ENCODE measurements at places on chromosomes 2 and 18.

GRCh38 chr18:8703092-8703709, 2.2 kb upstream of the MTCL1 start:
- H3K36me3 ChIP-seq: no peaks in the 10 kb centered on the region
- peaks cover 22% of the 10 kb centered on the region for H3K4me1 ChIP-seq
- DNase-seq: peak; percentile 13
- no peak overlapping the region for H3K27ac ChIP-seq

DNA sequence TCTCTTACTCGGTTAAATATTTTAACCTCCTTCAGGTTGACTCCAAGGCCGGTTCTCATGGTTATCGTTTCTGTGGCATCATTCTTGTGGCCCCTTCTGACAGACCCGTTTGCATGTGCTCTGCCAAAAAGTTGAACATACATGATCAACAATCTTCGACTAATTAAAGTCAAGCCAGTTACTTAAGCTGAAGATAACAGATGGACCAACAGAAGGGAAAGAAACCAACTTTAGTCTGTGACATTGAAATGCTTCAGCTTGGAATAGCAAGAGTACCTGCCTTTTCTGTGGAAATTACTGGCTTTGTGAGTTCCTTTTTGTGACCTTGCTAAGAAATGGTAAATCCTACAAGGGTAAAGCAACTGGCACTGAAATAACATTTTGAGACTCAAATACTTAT, 1429.1 kb downstream of the LRP1B start:
- no peaks in the 10 kb centered on the region for H3K4me1 ChIP-seq
- H3K27ac ChIP-seq: no peak overlapping the region
- no peaks in the 10 kb centered on the region for H3K36me3 ChIP-seq
- no peak for DNase-seq
- H3K4me3 ChIP-seq: no peak overlapping the region

DNA sequence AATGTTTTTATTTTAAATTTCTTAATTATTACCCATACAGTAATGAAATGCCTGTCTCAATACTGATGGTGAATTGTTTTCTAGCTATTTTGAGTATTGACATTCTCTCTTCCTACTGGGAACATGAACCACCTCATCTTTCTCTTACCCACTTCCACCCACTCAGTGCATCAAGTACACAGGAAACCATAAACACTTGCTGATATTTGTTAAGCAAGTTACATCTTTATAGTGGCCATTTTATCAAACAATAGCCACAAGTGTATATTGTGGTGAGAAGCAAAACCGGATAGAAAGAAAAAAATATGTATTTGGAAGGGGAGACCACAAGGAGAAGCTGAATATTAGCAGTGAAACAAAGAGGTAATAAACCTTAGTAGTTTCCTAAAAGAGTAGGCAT, 368.1 kb upstream of the HNRNPA3 start:
- no peaks in the 10 kb centered on the region for H3K36me3 ChIP-seq
- no peak overlapping the region for H3K4me3 ChIP-seq
- no peaks in the 10 kb centered on the region for H3K4me1 ChIP-seq

DNA sequence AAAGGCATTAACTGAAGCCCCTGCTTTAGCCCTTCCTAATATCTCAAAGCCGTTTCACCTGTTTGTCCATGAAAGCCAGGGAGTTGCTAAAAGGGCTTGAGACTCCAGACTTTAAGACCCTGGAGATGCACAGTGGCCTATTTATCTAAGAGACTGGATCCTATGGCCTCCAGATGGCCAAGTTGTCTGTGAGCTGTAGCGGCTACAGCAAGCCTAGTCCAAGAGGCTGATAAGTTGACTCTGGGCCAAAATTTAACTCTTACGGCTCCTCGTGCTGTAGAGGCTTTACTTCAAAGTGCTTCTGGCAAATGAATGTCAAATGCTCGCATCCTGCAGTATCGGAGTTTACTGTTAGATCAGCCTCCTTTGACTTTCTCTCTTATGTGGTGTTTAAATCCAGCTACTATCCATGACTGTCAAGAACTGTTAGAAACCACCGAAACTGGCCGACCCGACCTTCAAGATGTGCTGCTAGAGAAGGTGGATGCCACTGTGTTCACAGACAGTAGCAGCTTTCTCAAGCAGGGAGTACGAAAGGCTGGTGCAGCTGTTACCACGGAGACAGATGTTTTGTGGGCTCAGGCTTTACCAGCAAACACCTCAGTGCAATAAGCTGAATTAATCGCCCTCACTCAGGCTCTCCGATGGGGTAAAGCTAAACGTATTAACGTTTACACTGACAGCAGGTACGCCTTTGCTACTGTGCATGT, 336.7 kb upstream of the CNTNAP5 start:
- no peaks in the 10 kb centered on the region for H3K36me3 ChIP-seq
- no peak overlapping the region for H3K4me3 ChIP-seq
- no peaks in the 10 kb centered on the region for H3K27me3 ChIP-seq

DNA sequence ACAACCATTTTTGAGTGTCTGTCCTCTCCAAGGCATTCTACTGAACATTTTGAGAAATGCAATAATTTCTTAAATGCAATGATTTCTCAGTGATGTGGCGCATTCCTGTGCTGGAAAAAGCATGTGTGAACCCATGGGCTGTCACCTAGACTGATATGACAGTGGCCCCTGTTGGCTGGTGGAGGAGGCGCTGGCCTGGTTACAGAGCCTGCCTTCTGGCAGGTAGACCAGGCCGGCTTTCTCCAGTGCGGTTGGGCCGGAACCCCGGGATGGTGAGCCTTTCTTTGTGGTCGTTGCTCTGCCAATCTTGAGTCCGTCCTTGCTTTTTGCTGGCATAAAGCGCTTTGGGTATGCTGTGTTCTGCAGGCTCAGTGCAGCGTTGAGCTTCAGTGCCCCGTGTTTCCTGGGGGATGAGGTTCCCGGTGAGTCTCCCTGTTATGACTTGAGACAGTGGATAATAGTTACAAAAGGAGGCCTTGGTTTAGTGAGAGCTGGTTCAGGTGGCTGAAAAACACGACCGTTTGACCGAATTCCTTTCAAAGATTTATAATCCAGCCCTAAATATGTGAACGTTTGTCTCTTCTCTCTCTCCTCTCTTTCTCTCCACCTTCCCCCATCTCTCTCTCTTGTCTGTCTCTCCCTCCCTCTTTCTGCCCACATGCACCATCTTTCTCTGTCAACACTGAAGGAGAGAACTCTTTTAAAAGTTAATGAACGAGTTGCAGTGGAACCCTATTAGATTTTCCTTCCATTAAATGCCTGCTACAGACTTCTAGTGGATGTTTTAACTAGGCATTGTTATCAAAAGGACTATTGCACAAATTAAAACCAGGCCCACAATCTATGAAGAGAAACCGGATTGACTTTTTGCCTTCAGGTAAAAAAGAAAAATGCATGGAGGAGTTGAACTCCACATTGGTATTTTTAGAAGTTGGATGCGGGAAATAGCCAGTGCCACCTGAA, 34.0 kb downstream of the TSHZ1 start:
- peaks cover 11% of the 10 kb centered on the region for H3K4me1 ChIP-seq
- no peak overlapping the region for H3K4me3 ChIP-seq
- no peaks in the 10 kb centered on the region for H3K36me3 ChIP-seq
- no peaks in the 10 kb centered on the region for H3K27me3 ChIP-seq

DNA sequence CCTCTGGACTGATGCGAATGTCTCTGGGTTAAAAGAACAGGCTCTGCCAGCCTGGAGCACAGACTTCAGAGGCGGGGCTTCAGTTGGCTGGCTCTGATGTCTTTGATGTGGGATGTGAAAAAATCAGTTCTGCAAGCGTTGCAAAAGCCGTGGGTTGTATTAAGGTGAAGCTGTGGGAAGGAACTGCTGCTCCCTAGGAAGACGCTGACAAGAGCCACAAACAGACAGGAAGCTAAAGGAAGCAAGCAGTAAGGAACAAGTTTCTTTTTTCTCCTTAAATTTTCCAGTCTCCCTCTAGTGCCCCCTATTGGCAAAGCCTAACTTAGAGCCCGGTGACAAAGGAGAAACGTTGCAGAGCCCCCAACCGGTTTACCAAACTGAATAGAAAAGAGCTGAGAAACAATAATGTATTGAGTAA, 239.0 kb downstream of the CCDC178 start:
- no peaks in the 10 kb centered on the region for H3K36me3 ChIP-seq
- DNase-seq: no peak
- H3K27ac ChIP-seq: no peak overlapping the region
- H3K4me1 ChIP-seq: no peaks in the 10 kb centered on the region
- H3K4me3 ChIP-seq: no peak overlapping the region

DNA sequence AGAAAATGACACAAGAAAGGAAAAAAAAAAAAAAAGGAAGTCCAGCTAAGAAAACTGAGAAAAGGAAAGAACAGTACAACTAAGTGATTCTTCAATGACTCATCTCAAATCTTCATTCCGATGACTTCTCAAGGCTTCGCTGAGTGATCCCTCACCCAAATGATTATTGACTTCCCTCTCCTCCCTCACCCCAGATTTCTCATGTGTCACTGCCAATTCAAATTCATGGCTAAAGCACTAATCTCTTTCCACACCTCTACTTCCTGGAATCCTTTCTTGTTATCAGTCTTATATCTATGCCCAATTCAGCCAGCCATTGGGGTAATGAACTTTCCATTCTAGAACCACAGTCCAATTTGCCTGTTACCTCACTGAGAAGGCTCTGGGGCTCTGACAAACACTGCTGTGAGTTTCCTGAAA, 7.2 kb upstream of the ABCB11 start:
- no peak for DNase-seq
- peaks cover 3% of the 10 kb centered on the region for H3K4me1 ChIP-seq
- H3K4me3 ChIP-seq: no peak overlapping the region
- H3K27ac ChIP-seq: no peak overlapping the region
- H3K36me3 ChIP-seq: no peaks in the 10 kb centered on the region

GRCh38 chr18:37956020-37956419, 390.4 kb upstream of the CELF4 start:
- no peak for DNase-seq
- no peak overlapping the region for H3K4me3 ChIP-seq
- H3K27me3 ChIP-seq: no peaks in the 10 kb centered on the region
- no peaks in the 10 kb centered on the region for H3K4me1 ChIP-seq
- no peak overlapping the region for H3K27ac ChIP-seq

DNA sequence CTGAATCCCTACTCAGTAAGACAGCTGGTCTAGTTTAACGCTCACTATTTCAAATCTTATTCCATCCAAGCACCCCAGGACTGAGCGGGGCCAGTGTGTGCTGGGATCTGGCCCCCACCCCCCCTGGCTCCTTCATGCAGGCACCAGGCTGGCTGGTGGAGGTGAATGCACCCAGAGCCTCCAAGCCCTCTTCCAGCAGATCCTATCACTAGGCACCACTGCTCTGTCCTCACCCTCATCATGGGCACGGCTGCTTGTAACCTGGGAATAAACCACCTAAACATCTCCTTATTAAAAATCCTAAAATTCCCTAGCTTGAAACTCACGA, 194.3 kb downstream of the ARL4C start:
- H3K4me3 ChIP-seq: no peak overlapping the region
- no peaks in the 10 kb centered on the region for H3K36me3 ChIP-seq
- H3K27ac ChIP-seq: no peak overlapping the region

GRCh38 chr2:109607766-109608165, 6.0 kb downstream of the SEPTIN10 start:
- H3K4me3 ChIP-seq: no peak overlapping the region
- no peaks in the 10 kb centered on the region for H3K27me3 ChIP-seq
- DNase-seq: no peak
- H3K27ac ChIP-seq: no peak overlapping the region

- no peaks in the 10 kb centered on the region for H3K27me3 ChIP-seq
- no peak for DNase-seq
- H3K27ac ChIP-seq: no peak overlapping the region
- peaks cover 24% of the 10 kb centered on the region for H3K4me1 ChIP-seq
- H3K36me3 ChIP-seq: no peaks in the 10 kb centered on the region
Observed at GRCh38 chr2:215843579-215843978, 169.8 kb downstream of the MREG start.

DNA sequence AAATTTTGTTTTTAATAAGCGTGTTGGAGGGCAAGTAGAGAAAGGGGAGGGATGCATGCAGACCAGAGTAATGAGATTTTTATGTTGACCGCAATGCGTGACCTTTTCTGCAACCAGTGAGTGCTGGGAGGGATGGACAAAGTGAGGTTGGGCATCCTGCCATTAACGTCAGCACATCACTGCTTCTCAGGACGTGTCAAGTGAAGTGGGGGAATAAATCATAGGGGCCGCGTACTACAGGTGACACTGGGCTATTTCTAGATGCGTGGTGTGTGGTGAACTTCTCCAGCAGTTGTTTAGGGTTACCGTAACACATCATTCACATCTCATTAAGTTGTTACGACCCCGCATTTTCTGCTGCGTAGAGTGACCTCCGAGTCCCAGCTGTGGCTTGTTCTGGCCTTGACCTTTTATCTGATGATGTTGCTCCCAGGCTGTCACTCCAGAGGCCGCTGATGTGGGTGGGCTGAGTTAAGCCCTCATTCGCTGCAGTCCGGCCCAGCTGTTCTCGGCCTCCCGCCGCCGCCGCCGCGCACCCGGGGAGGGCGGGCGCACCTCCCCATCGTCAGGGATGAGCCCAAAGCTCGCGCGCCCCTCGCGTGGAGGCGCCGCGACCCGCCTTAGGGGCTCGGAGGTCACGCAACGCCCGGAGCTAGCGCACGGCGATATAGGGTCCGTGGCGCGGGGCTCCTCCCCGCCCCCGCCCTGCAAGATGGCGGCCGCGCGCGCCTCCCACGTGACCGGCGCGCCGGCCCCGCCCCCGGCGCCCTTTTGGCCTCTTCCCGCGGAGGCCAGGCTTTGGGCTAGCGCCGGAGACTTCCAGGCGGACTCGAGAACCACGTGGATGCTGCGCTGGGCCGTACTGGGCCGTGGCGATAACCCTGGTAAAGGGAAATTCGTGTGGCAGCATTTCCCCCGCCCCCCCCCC, 3.5 kb downstream of the ZCCHC2 start:
- H3K4me1 ChIP-seq: peaks cover 43% of the 10 kb centered on the region
- H3K4me3 ChIP-seq: peak overlapping the region; percentile 80
- H3K27ac ChIP-seq: peak overlapping the region; percentile 93
- peak; percentile 86 for DNase-seq
- no peaks in the 10 kb centered on the region for H3K27me3 ChIP-seq

- H3K4me1 ChIP-seq: peaks cover 45% of the 10 kb centered on the region
- peak overlapping the region; percentile 41 for H3K4me3 ChIP-seq
- H3K27ac ChIP-seq: no peak overlapping the region
- H3K36me3 ChIP-seq: no peaks in the 10 kb centered on the region
- peaks cover 34% of the 10 kb centered on the region for H3K27me3 ChIP-seq
Observed at GRCh38 chr2:66432801-66433694, 1.9 kb upstream of the MEIS1 start.

- H3K4me3 ChIP-seq: no peak overlapping the region
- no peaks in the 10 kb centered on the region for H3K27me3 ChIP-seq
- no peak for DNase-seq
- H3K27ac ChIP-seq: no peak overlapping the region
- no peaks in the 10 kb centered on the region for H3K4me1 ChIP-seq
Observed at GRCh38 chr2:3386448-3386958, 7.0 kb downstream of the TRAPPC12 start.

Data from B cell (primary cell).